ENCODE measurements at places on chromosomes 11 and 22.

- no peak for DNase-seq
These were observed 27.5 kb downstream of the ATP6V1E1 start for GRCh38 chr22:17601031-17601430.

DNA sequence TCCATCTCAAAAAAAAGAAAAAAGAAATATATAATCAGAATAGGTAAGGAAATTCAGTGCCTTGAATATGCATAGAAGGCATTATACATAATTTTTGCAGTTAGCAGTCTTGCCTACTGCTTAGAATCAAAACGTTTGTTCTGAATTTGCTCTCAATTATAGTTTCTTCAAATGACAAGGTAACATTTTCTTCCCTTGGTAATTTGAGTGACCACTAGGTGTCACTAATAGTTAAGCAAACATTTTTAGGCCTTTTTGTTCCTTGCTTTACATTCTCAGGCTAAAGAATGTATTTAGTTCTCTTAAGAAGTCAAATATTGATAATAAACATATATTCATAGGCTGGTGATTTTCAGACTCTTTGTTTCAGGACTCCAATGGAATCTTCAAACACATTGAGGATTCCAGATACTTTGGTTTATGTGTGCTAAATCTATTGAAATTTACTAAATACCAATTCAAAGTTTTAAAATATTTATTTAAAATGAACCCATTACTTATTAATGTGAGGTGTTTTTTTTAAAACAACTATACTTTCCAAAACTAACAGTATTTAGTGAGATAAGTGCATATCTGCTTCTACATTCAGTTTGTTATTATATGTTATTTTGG, 55.0 kb upstream of the DEPDC7 start:
- no peak for DNase-seq

DNA sequence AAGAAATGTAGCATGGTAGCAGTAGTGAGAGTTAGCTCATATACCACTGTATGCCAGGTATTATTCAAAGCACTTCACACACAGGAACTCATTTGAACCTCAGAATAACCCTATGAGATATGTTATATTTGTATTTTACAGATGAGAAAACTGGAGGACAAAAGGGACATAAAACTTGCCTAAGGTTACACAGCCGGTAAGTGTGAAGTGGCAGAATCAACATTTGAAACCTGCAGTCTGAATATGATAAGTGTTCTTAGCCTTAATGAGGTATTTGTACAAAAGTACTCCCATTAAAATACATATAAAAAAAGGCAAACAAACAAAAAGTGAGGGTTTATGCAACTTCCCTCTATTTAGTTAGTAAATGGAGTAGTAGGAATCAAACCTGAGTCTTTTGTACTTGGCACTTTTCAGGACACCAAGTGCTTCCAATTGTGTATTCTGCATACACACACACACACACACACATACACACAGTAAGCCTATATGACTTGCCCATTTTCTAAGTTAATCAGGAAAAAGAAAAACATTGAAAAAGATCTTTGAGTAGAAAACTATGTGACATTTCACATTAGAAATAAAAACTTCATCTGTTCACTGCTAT, 223.9 kb upstream of the FOLH1 start:
- no peak for DNase-seq

GRCh38 chr11:87425943-87426342, 388.2 kb downstream of the TMEM135 start:
- no peak for DNase-seq

DNA sequence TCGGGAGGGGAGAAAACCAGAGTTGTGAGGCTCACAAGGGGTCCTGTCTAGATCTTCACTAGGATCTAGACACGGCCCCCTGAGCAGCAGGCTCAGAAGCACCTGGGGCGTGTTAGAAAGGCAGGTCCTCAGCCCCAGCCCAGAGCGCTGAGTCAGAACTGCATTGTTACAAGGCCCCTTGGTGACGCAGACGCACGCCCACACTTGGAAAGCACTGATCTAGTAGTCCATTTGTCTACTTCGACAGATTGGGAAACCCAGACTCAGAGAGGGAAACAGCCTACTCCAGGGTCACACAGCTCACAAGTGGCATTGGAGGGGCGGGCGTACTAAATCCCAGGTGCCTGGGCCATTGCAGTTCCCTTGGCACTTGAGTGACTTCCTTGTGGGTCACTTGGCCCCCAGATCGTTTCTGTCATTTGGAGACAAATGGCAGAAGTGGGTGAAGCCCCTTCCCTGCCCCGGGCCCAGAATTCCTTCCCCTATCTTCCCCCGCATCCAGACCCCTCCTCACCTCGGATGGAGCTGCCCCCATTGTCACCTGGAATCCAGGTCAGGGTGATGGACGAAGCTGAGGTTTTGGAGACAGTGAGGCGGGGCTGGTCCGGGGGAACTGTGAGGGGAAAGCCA, 110.8 kb downstream of the CEP164 start:
- no peak for DNase-seq

DNA sequence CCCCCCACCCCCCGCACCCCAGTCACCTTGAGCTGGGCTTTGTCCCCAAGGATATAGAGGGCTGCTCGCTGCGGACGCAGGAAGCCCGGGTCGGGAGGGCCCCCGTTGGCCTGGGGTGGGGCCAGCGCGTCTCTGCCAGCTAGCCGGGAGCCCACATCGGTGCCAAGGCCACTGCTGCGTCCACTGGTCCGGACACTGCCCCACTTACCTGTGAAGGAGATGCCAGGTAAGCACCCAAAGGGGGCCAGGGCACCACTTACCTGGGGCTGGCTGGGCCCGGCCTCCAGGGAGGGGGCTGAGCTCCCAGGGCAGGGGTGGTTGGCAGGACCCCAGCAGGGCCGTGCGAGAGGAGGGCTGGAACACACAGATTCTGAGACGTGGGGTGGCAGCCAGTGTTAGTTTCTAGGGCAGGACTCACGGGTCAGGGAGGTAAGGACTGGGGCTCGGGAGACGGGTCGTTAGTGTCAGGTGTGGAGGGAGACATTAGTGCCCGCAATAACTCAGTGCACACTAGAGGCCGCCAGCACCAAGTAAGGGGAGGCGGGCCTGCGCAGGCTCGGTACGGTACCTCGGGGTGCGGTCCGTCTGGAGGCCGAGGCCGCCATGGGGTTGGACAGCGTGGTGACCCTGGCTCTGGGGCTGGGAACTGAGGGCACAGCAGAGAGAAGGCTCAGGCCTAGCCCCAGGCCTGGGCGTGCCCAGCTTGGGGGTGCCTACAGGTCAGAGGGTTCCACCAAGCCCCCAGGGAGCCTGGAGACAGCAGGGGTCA, 18.2 kb downstream of the SBF1 start:
- no peak for DNase-seq

- DNase-seq = no peak
These were observed 27.9 kb downstream of the PARVB start for GRCh38 chr22:44051961-44052360.

DNA sequence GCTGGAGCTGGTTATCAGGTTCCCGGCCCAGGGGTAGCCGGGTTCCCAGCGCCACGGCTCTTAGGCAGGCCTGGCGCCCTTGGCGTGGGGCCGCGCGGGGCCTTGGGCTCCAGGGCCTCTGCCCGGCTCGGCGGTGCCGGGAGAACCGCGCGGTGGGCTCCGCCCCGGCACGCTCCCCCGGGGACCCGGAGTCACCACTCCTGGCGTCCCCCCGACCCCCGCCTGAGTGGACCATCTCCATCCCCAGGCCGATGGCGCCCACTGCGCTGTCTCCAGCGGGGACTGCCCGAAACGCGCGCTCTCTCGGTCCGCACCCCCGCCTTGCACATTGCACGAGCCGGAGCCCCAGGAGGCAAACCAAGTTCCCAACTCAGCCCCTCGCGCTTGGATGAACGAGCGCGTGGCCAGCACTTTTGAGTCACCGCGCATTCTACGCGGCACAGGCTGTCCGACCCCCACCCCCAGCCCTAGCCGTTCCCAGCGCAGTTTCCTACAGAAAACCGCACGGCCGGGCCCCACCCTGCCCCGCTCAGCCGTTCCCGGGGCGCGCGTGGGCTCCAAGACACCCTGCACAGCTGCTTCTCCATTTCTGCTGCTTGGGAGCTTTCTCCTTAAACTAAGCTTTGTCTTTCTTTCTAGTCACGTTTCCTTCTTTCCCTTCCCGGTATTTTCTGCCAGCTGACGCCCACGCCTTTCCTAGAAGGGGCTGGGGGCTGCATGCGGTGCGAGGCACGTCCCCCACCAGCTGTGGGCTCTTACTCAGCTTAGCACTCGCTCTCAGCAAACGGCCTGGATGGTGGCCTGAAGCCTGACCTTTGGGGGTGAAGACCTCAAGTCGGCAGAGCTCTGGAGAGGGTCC, 650 bp upstream of the CHID1 start:
- no peak for DNase-seq

DNA sequence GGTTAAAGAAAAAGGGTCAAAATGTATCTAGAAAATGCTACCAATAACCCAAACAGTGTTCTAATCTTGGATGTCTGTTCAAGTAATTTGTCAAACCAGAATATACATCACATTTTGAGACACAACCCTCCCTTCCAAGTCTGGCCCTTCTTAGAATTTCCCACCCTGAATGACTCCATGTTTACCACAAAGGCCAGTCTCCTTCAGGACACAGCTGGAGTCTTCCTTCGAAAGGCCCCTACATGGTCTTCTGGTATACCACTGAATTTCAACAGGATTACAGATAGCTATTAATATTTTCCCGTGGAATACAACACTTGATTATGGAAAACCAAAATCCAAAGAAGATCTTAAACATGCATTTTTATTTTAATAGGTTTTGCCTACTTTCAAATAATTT, 10.2 kb downstream of the CCDC34 start:
- no peak for DNase-seq

- no peak for DNase-seq
These were observed 4.4 kb downstream of the CYB5R2 start for GRCh38 chr11:7668911-7669310.

GRCh38 chr22:49332691-49333090, 495.0 kb downstream of the BRD1 start:
- no peak for DNase-seq

DNA sequence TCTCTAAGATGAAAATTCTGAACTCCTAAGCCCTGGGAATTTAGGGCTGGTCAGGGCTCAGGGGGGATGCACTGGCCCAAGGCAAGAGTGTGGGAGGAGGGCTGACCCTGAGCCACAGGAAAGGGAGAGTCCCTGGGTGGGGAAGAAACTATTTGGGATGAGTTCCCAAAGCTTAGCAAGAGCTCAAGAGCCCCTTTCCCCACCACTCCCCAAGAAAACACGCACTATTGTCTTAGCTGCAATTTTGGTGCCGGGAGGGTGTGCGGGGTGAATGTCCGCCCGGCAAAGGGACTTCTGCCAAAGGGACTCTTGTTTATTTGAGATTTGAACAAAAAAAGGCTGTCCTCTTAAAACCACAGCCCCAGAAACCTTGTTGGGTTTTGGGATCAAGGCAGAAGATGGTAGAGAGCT, 37.0 kb downstream of the KIAA1671 start:
- no peak for DNase-seq

DNA sequence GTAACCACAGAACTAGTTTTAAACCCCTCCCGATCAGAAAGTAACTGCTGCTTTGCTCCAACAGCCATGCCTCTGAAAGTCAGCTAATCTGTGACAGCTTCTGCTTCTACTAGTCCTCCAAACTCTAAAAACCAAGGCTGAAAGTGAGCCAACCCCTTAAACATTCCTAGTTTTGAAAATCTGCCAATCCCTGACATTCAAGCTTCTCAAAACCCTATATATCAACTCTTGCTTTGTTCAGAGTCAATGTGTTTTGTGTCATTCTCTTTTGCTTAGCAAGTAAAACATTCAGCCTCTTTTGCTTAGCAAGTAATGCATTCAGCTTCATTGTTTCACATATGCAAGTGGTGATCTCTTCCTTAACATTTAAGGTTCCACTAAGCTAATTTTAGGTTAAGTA, 56.9 kb downstream of the ATG16L2 start:
- DNase-seq = no peak

DNA sequence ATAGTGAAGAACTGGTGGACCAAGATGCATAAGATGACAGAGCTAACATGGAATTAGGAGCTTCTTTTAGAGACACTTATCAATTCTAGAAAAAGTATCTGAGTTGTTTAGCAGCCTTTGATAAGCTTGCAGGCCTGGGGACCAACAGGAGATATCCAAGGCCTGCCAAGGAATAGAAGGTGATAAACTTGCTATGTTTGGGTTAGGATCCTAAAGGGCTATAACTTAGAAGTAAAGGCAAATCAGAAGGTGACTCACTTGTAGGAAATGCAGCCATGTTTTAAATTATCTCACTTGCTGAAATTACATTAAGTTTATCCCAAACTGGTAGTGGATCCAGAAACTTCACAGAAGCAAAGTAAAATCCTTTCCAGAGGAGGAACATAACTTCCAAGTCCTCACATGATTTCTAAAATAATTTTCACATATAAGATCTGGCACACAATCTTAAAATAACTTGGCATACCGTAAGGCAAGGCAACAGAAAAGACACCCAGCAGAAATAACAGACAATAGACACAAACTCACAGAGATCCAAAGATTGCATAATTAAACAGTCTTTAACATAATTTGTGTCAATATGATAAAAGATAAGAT, 69.6 kb upstream of the TEAD1 start:
- no peak for DNase-seq

DNA sequence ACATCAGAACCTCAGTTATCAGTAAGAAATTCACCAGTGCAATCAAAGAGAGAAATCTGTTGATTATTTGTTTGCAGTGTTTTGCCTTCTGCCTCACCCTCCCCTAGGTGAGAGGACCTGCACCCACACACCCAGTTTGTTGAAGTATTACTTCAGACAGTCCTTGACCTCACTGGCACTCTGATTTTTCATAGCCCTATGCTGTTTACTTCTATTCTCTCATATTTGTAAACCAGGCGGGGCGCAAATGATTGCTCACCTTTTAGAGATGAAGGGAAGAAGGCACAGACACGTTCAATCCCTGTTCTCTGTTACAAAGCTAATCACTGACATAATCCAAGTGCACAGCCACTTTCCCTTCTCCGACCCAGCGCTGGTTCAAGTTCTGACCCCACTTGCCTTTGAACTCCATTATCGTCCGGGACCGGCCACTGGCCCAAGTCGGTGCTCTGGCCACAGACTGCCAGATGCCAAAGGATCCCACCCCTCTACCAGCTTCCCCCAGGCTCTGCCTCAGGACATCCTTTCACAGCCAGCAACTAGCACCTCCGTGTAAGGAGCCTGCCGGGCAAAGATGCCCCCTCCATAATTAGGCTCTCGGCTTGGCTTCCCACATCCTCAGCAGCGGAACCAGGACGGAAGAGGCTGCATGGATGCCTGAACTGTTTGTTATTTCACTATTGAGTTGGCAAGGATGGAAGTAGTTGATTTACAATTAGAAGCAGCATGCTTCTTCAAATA, 1.7 kb downstream of the ETS1 start:
- DNase-seq = no peak

- no peak for DNase-seq
These were observed 15.6 kb downstream of the KIAA1671 start for GRCh38 chr22:24968066-24968561.

- DNase-seq = no peak
These were observed 21.6 kb downstream of the IMMP1L start for GRCh38 chr11:31487848-31488247.
